EL (cell line): ENCODE measurements at places on chromosomes 2 and 18.

DNA sequence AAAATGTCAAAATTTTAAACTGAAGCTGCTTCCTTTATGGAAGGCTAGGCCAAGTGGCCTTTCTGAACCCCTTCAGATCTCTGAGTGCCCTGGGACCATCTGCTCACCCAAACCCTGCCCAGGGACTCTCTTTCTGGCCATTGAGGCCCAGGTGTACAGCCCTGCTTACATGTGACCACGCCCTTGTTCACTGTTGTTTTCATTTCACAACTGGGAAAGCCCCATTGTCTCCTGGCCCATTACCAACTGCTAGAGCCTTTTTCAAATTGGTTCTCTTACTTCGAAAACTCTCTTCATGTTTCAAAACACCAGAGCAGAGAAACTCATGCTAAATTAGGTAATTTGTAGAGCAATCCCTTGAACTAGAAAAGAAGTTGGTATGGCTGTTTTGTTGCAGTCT, 219.5 kb upstream of the TANK start:
- DNase-seq: no peak

DNA sequence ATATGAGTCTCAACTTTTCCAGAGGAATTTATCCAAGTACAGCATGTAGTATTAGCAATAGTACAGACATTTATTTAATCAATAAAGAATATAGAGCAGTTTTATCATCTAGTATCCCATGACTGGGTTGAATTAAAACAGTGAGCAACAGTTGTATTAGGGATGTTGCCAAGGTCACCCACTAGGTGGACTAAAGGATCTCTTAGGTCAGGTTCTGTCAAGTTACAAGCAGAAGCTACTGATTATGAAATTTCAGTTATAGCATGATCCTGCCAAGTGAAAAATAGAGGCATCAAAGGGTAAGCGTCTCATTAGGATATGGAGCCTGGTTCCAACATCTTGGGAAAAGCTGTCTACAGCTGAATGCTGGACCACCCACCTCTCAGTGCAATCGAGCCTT, 52.1 kb upstream of the LAPTM4A start:
- DNase-seq: peak; percentile 19

DNA sequence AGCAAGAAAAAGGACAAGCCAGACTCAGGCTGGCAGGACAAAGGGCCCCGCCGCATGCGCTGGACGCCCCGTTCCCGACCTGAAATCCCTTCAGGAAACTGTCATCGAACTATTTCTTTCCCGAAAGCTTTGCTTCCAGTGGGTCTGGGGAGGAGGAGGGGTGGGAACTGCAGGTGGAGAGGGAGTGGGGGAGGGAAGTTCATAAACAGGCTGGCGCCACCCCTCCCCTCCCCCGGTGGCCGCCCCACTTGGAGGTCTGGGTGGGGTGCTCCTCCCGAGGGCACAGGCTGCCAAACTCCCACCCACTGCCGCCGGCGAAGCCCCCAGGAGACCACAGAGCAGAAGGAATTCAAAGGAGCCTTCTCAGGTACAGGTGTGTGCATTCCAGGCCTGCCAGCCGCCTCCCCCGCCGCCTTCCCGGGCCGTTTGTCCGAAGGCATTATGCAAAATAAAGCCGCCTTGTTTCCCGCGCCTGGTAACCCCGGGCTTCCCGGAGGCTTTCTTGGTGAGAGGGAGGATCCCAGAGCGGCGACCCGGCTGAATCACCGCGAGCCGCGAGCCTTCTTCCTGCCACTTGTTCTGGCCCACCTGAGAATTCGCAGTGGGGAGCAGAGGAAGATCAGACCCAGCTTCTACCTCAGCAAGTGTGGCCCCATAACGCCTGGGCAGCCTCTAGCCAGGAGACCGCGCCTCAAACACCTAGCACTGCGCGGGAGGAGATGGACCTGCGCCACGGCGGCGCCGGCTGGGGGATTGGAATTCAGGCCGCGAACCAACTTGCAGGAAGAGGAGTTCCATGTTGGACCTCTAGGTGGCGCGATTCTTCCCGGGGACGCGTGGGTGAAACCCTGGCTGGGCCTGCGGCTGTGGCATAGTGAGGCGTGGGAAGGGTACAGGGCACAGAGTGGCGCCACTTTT, 101.9 kb downstream of the FOXI3 start:
- peak; percentile 49 for DNase-seq

DNA sequence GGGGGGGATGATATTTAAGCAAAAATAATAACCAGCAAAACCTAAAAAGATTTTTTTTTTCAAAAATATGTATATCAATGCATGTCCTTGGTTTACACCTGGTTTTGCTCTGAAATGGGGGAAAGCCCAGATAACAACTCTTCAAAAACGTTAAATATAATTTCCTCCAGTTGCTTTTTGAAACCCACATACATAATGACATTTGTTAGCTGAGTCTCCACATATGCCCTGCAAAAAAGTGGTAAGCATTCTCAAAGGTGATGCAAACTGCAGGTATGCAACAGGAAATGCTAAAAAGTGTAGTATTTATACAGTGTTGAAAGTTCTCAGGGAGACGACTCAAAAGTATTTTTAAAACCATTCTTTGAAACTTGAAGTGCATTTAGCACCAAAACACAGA, 258.6 kb downstream of the ZEB2 start:
- DNase-seq: no peak

DNA sequence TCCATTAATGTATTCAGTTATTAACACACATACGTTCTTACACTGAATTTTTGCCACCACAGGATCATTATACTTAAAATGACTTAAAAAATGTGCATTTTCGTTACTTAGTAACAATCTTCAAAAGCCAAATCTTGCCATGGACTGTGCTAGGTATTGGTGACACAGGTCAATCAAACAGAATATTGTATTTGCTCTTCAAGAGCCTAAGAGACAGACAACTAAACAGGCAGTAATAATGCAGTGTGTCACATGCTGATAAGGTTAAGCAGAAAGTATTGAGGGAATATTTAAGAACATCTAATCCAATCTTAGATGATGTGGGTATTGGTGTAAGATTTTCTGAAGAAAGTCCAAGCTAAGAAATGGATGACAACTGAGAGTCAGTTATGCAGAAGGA, 56.9 kb downstream of the FBXO11 start:
- DNase-seq: no peak

GRCh38 chr2:237662671-237663093, 35.3 kb downstream of the LRRFIP1 start:
- peak; percentile 88 for DNase-seq

- no peak for DNase-seq
Observed at GRCh38 chr2:70368545-70368944, 66.7 kb upstream of the FAM136A start.

GRCh38 chr2:20578895-20579825, 71.7 kb downstream of the HS1BP3 start:
- peak; percentile 99 for DNase-seq

- peak; percentile 39 for DNase-seq
Observed at GRCh38 chr2:218895759-218896500, 15.3 kb downstream of the WNT10A start.

DNA sequence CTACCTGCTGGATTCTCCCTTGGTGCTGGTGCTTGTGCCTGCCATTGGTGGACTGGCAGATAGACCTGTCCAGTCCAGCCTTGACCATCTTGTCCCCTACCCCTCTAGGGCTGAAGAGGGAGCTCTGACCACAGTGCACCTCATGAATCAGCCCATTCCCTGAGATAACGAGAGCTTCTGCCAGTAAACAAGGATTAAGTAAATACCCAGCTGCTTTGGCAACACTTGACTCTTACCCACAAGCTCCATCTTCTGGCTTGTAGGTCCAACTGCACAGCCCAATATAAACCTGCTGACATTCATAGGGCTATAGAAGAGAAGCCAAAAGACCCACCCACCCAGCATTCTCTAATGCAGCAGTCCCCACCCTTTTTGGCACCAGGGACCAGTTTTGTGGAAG, 186.4 kb downstream of the PIK3C3 start:
- DNase-seq: peak; percentile 4

- DNase-seq: peak; percentile 73
Observed at GRCh38 chr2:158102446-158102845, 770 bp downstream of the UPP2 start.
